ENCODE measurements at places on chromosomes 4 and X.

DNA sequence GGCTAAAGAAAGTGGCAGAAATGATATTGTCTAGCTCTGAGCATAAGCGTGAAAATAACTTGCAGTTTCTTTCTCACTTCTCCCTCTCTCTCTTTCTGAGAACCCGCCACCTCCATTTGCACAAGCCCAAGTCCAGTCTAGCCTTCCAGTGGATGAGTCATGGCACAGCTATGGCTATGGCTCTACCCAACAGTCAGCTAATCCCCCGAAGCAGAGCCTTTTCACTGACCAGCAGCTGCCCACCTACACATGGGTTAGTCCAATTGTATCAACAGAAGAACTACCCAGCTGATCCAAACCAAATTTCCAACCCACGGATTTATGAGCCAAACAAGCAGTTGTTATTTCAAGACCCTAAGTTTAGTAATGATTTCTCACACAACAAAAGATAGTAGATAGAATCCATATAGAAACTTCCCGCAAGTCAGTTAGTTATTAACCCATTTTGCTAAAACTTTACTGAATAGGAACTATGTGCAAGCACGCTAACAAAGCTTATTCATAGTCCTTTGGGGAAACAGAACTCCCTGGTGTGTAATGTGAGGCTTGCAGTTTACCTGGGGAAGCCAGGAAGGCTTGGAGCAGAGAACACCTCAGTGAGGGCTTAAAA is 282.3 kb downstream of the INPP4B start:
- no peak for DNase-seq

- DNase-seq, result no peak
Measured at GRCh38 chr4:142565771-142566170, 280.3 kb downstream of the INPP4B start.

- no peak for DNase-seq
Measured at GRCh38 chr4:163726641-163727040, 232.2 kb downstream of the TMA16 start.

GRCh38 chr4:150212927-150213326 is 134.7 kb downstream of the DCLK2 start:
- DNase-seq, result peak; percentile 21

DNA sequence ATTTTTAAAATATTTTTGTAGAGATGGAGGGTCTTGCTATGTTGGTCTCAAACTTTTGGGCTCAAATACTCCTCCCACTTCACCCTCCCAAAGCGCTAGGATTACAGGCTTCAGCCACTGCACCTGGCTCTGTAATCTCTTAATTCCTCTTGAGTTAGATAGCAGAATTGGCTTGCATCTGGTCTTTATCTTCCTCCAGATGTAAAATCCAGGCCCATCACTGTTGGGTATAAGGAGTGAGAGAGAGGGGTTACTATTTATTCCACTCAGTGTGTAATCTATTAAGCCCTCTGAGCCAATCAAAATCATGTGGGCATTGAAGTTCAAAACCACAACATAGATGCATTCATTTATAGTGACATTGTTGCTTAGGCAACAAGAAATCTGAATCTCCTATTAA is 33.9 kb downstream of the ANK2 start:
- no peak for DNase-seq

DNA sequence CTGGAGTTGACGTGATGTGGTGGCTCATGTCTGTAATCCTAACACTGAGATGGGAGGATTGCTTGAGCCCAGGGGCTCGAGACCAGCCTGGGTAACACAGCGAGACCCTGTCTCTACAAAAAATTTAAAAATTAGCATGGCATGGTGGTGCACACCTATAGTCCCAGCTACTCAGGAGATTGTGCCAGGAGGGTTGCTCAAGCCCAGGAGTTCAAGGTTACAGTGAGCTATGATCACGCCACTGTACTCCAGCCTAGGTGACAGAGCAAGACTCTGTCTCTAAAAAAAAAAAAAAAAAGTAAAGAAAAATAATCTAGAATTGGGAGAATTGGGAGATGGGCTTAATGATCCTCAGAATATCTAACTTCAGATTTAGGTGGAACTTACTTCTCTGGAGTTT is 51.1 kb downstream of the MSN start:
- no peak for DNase-seq

- DNase-seq, result no peak
Measured at GRCh38 chr4:6085028-6085690, 66.9 kb upstream of the C4orf50 start.

DNA sequence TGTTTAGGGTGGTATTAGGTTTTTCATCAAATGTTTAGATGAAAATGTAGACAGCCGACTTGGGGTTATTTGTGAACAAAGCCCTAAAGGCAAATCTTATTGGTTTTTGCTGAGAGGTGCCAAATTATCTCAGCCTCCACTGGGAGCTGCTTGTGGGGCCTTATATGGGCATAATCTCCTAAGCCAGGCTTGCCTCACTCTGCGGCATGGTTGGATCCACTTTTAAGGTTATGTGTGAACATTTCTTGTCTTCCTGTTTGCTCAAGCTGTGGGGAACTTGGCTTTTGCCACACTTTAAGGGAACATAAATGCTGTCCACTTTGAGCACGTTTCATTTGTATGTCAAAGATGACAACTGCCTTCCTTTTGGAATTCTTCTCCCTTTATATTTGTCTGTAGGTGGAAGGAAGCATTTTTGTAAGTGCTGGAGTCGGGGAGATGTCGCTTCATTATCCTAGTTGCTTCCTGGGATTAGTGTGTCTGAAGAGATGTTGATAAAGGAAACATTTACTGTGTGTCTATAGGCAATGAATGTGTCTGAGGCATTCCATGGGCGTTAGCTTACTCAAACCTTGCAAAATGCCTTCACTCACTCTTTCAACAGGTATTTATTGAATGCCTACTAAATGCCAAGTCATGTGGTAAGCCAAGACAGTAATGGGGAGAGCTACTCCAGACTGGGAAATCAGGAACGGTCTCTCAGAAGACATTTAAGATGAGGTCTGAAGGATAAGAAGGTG is 78.3 kb downstream of the SLC9A6 start:
- no peak for DNase-seq

DNA sequence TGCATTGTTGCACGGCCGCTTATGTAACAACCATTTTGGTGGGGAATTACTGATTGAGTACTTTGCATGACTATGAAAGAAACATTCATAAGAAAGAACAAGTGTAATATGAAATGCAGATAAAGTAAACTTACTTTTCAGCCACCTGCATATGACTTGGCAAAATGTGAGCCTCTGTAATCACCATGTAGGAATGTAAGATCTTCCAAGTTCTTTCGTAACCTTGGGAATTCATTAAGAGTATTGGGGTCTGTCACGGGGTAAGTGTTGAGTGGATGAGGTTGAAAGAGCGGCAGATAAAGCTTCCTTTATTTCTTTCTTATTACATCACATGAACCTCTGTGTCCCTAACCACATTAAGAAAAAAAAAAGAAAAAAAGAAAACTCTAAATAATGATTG is 348.5 kb upstream of the NR3C2 start:
- DNase-seq, result no peak

DNA sequence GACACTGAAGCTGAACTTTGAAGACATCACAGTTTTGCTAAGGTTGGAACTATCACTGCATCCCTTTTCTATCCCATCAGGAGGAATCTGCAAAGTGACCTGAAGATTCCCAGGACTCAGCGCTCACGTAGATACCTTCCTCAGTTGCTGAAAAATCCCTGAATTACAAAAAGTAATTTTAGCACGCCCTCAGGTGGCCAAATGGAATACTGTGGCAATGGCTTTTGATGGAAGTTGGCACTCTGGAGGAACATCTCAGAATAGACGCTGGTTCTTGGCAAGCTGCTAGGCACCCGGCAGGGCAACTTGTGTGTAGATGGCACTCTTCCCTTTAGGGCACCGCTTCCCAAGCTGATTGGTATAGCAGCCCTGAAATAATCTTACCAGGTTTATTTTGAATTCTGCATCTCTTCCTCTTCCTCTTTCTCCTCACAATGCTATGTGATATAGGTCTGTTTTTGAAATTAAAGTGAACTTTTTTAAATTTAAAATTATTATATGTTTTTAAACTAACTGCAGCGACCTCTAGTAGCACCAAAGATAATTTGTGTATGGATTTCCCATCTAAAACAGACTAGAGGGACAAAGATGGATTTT is 16.3 kb upstream of the ESX1 start:
- DNase-seq, result peak; percentile 22

GRCh38 chr4:150141756-150142155 is 63.5 kb downstream of the DCLK2 start:
- no peak for DNase-seq

DNA sequence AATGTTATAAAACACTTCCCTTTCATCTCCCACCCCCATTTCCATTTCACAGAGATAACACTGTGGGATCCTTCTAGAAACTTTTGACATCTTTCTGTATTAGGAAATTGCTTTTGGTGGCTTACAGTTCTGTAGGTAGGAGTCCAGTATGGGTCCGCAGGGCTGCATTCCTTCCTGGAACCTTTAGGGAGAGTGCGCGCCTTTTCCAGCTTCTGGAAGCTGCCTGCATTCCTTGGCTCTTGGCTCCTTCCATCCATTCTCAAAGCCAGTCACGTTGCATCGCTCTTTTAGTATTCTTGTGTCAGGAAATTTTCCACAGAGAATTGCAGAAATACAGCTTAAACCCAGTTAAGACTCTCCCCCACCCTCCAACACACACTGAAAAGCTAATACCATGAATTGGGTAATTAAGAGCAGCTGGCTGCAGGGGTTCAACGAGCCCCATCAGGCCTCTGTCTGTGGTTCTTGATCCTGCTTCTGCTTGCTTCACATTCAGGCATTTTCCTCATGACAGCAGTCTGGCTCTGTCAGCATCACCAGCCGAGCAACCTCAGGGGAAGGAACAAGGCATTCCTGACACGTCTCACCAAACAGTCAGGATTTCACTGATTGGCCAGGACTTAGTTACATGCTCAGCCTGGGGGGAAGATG is 48.8 kb downstream of the SEPTIN11 start:
- no peak for DNase-seq

- no peak for DNase-seq
Measured at GRCh38 chr4:40557736-40558135, 71.9 kb downstream of the RBM47 start.

DNA sequence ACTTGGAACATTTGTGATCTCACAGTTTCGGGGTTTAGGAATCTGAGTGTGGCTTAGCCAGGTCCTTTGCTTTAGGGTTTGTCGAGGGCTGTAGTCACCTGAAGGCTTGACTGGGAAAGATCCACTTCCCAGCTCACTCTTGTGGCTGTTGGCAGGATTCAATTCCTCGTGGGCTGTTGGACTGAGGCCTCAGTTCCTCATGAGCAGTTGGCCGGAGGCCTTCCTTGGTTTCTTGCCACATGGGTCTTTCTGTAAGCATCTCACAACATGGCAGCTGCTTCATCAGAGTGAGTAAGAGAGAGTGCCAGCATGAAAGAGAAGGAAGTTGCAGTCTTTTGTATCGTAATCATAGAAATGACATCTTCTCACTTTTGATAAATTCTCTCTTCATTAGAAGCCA is 11.1 kb downstream of the TXLNG start:
- DNase-seq, result no peak

DNA sequence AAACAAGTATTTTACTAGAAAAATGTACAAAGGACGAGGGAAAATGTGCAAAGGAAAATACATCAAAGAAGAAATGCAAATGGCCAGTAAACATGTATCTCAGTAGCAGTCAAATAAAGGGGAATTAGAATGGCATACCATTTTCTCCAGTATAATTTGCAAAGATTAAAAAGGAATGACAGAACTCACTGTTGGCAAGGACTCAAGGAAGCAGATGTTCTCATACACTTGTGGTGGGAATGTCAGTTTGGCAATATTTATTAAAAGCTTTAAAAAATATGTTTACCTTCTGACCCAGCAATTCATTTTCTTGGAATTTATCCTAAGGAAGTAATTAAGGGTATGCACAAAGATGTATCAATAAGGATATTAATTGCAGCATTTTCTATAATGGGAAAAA is 7.6 kb downstream of the CLCN5 start:
- DNase-seq, result no peak

DNA sequence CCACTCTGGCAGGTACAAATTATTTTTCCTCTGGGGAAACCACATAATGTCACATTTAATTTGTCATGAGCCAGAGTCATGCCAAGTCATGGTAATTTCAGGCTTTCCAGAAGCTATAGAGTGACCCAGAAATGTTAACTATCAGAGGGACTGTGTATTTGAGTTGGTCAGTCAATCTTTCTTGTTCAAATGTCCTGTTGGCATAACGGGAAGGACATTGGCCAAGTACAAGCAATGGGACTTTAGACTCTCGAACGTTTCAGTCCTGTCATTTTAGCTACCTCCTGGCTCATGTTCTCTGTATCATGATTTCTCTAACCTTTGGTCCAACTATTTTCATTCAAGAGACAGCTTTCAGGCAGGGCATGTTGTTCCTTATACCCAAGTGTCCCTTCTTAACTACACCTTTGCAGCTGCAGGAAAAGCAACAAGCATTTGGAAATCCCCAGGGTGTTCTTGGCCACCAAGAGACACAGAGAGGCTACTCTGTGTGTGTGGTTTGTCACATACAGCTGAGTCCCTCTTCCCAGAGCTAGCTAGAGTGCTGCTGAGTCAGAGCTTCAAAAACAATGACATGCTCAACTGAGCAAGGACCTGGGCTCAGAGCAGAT is 142.6 kb downstream of the EGF start:
- no peak for DNase-seq

DNA sequence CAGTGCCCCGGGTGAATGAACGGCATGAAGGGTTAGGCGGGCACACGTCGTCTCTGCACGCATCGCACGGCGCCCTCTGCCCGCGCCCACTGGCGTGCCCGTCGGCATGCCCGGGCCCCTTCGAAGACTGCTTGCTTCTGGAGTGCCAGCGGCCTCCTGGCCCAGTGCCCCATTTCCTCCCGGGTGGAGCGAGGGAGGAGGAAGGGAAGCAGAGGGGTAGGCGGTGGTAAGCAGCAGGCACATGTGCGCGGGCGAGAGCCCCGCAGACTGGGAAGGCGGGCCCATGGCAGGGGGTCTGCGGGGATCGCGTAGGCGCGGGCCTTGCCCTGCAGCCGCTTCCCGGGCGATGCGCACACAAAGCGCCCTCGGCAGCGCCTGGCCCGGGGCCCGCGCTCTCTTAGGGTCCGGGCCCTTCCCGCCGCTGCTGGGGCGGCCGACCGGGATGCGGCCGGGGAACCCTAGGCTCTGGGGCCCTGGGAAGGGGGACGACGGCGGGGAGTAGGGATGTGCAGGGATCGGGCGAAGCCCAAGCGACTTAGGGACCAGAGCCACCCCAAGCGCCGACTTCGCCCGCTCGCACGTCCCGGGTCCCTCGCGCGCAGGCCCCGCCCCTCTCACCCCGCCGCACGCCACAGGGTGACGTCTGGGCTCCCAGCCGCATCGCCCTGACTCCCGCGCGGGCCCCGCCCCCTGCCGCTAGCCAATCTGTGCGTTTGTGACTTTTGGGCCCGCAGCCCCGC is 866 bp upstream of the EMD start:
- DNase-seq, result no peak

DNA sequence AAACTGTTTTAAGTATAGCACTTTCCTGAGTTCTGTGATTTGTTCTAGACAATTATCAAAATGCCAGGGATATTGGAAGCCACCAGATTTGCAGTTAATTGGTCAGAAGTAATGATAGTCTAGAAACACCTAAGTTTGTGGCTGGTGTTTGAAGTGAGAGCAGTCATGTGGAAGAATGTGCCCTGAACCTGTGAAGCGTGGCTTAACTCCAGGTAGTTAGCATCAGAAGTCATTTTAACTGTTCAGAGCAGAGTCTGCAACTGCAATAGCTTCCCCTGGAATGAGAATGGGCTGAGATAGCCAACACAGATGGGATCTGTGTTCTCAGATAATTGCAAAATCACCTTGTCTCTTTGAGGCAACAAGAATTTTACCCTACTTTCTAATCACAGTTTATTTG is 255.1 kb upstream of the GK2 start:
- no peak for DNase-seq

All from breast epithelium (tissue), 4 donors.